OCI-LY7 (cell line): ENCODE measurements at places on chromosomes 1 and 21. TPM values are rescaled to one million over a fixed set of nuclear protein-coding genes. Genes with fewer than 3 reads are reported as not detected.

Gene RHD
- total RNA-seq: not detected in 2 replicates

Gene INKA2
- total RNA-seq: 10.8 and 12.2 TPM in 2 replicates

Gene TSPEAR
- not detected in 2 replicates for total RNA-seq

Gene ADAM30
- not detected in 2 replicates for total RNA-seq

Gene KRTAP7-1
- total RNA-seq: not detected in 2 replicates

Gene TNFRSF9
- total RNA-seq: not detected in 2 replicates

Gene CHRM3
- total RNA-seq: not detected in 2 replicates

Gene ZZZ3
- 51.4 and 56.5 TPM in 2 replicates for total RNA-seq

GRCh38 chr1:99621340-99621901, 24.5 kb upstream of the PALMD start:
- DNase-seq: no peak

- no peak for DNase-seq
Observed at GRCh38 chr1:184406479-184406878, 19.6 kb downstream of the C1orf21 start.

DNA sequence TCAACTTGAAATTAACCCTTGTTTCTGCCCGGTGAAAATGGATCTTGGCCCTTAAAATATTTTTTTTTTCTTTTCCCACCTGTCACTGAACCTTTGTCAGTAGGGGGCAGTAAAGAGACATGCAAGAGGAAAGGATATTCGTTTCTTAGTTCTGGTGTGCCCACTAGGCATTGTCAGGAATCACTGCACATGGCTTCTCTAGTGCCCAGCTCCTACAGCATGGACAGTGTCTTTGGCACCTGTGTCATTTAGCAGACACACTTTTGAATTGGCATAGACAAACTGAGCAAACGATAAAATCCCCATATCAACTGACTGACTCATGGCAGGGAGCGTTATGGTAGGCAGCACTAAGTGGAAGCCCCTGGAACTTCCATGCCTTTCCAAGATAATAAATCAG, 1048.1 kb downstream of the BRINP3 start:
- DNase-seq: peak; percentile 45

- DNase-seq: no peak
Observed at GRCh38 chr1:28136922-28137613, 39.4 kb downstream of the PTAFR start.

GRCh38 chr1:247362153-247362552, 30.5 kb upstream of the ZNF496 start:
- DNase-seq: no peak

DNA sequence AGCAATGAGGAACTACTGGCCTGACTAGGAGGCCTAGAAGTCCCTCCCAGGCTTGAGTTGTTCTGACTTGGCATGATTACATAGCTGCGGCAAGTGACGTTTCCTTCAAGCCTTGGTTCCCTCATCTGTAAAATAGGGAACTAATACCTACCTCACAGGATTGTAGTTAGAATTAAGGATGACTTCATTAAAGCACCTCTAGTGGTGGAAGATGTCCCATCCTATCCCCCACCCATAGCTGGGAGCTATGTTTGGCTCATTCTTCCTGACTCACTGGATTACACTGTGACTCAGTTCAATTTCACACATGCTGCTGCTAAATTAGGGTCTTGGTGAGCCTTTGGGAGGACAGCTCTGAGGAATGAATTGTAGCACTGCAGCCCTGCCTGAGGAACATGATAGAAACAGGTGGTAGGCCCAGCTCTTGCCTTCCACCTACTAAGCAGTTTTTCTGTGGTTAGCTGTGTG, 6.0 kb upstream of the SHISA4 start:
- DNase-seq: peak; percentile 35

GRCh38 chr1:202143768-202144401, 652 bp downstream of the ARL8A start:
- peak; percentile 72 for DNase-seq

GRCh38 chr21:41851090-41851790, 27.9 kb downstream of the PRDM15 start:
- no peak for DNase-seq

- no peak for DNase-seq
Observed at GRCh38 chr1:53995683-53996082, 22.3 kb downstream of the LDLRAD1 start.

- no peak for DNase-seq
Observed at GRCh38 chr1:21152423-21153100, 24.1 kb downstream of the EIF4G3 start.

DNA sequence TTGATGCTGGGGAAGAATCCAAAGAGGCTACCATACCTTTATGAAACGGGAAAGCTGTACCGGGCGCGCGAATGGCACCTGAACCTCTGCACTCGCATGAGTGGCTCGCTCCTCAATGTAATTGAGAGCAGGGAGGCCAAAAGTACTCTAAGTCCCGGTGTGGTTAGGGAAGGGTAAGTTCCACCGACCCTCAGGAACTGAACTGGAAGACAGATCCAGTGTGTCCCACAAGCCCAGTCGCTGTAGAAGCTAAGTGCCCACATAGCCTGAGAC, 1.0 kb downstream of the GATAD2B start:
- peak; percentile 32 for DNase-seq
